ENCODE measurements at places on chromosomes 16 and 17.

GRCh38 chr17:69012895-69013805, 47.6 kb downstream of the ABCA9 start:
- no peak for DNase-seq

GRCh38 chr17:64131606-64132270, 1.8 kb upstream of the ERN1 start:
- DNase-seq, result no peak

GRCh38 chr16:5756969-5757368, 659.4 kb upstream of the EEF2KMT start:
- no peak for DNase-seq

- DNase-seq, result no peak
These were observed 530.1 kb downstream of the KCNJ2 start for GRCh38 chr17:70699408-70699807.

DNA sequence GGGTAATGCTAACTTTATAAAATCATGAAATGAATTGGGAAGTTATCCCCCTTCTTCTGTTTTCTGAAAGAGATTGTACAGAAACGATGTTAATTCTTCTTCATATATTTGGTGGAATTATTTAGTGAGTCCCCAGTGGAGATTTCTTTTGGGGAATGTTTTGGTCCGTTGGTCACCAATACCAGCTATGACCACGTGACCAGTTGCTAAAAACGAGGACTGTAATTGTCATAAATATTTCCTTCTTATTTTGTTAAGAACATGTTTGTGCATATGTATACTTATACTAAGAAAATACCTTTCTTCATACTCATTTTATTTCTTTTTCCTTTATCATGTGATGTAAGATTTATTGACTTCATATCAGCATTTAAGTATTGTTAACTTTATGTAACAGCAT, 10.3 kb upstream of the DYNLRB2 start:
- DNase-seq, result no peak

DNA sequence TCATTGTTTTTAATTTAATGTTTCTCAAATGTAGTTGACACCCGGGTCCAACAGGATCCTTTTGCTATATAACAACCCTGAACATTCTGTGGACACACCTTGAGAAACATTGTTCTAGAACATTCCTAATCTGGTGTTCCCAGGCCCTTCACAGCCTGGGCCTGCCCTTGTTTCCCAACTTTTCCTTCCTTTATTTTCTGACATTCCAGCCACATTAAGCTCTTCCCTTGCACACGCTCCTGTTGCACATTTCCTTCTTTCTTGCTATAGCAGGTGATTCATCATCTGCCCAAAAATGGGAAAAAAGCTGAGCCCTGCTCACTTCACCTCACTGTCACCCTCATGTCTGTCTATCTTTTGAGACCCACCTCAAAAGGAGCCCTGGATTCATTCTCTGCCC, 67.9 kb upstream of the MARCHF10 start:
- DNase-seq, result no peak

- no peak for DNase-seq
These were observed 26.8 kb downstream of the METTL16 start for GRCh38 chr17:2484876-2485275.

- DNase-seq, result no peak
These were observed 5.1 kb upstream of the SCNN1B start for GRCh38 chr16:23296994-23297393.

DNA sequence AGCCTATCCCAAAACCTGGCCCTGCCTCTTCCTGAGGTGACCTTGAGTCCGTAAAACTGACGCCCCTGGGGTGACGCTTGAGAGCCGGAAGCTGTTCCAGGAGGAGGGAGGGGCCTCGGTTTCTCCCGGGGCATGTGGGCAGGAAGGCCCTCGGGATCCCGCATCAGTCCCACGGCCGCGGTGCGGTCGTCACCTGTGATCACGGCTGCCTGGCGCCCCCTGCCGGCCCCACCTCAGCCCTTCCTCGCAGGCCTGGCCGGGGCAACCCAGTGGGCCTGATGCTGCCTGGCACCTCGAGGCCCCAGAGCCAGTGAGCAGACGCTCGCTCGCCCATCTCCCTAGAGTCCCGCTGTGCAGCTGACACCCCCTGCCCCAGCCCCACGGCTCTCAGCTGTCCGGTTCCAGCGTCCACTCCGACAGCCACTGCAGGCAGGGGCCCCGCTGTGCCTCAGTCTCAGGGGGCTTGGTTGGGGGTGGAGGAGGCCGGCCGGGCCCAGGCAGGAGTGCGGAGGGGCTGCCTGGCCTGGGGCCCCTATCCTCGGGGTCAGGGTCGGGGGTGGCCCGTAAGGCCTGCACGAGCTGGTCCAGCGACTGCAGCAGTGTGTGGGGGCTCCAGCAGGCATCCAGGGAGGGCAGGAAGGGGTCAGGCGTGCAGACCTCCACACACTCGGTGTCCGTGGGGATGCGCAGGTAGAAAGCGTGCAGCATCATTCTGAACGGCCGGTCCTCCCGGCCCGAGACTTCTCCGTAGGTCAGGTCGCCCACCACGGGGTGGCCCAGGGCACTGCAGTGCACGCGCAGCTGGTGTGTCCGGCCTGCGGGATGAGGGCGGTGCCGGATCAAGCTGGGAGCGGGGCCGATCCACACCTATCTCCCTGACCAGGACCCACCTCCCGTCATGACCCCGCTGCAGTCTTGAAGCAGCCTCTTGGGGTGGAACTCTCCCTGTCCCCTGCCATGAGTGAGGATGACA, 2.3 kb downstream of the RPUSD1 start:
- DNase-seq, result peak; percentile 35

- DNase-seq, result no peak
These were observed 2.0 kb downstream of the RGS11 start for GRCh38 chr16:273547-274421.

DNA sequence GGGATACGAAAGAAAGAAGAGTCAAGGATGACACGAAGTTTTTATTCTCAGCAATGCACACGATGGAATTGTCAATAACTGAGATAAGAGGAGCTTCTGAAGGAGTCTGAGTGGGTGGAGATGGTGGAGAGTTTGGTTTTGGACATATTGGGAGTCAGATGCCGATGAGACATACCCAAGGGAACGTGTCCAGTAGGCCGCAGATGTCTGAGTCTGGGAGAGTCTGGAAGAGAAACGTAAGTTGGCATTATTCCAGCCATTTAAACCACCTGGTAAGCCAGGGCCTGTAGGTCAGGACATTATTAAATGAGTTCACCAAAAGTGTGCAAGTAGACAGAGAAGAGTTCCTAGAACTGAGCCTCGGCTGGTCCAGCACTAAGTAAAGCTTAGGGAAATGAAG, 478.3 kb upstream of the CDH5 start:
- DNase-seq, result no peak

DNA sequence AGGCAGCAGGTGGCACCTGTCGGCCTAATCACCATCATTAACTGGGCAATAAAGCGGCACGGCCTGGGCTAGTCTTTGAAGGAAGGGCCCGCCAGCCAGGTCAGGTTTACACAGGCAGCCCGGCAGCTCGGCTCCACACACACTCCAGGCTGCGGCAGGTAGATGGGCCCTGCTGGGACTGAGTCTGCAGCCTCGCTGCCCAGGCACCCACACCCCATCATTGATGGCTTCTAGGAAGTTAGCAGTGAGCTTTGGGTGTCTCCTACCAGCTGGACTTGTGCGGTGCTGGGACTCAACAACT, 6.8 kb upstream of the FOXN1 start:
- no peak for DNase-seq

GRCh38 chr17:30344283-30345088, 10.6 kb upstream of the TMIGD1 start:
- DNase-seq, result no peak

DNA sequence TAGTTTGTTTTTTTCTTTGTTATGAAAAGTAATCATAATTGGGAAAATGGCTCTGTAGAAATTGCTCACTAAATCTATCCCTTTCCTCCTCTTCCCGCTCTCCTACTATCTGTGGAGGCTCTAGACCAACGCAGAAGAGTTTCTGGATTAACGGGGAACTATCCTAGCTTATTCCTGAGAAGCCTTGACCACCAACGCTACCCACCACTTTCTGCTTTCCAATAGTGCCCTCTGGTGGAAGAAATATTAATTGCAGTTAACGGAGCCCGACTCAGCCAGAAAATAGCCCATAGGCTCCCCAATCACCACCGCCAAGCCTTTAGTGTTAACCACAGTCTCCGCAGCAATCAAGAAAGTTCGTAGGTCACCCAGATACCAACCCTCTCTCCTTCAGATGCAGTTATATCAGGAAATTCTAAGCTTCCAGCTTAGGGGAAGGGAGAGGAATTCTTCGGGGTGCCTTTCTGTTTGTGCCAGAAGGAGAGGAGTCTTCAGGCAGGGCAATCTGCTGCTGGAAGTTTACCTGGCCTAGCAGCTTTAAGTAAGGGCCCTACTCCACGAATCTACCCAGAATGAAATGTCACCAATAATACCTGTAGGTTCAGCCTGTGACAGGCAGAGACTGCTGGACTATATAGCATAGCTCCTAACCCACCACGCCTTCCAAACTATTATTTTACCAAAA, 23.0 kb upstream of the NSRP1 start:
- no peak for DNase-seq

DNA sequence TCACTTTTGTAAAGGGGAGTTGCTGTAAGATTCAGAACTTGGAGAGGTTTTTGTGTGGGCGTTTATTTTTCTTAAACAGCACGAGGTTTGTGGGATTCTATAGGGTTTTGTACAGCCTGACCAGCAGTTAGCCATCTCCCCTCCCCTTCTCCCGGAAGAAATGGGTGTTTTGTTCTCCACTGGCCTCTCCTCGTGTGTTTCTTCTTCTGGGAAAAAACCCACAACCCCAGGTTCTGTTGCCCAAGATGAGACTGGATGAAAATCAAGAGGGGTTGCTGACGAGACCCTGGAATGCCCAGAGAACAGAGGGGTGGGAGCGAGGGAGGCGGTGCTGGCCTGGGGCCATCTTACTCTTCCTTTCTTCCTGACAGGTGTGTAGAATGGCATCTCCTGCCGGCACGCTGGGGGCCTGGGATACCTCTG, 186.1 kb downstream of the MSI2 start:
- no peak for DNase-seq

GRCh38 chr16:66131156-66131807, 235.2 kb upstream of the CDH5 start:
- DNase-seq, result no peak

DNA sequence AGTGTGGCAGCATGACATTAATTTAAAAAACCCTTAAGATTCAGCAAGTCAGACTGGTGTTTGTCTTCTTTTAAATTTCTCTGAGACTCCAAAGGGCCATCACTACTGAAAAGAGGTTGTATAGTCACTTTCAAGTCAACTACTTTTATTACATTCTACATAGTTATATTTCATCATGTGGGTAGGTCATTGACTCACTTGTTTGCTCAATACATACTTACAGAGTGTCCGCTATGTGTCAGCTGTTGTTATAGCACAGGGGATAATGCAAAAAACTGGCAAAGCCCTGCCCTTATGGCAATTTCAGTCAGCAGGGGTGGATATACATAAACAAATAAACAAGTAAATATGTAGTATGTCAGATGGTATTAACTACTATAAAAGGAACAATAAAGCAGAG, 2.5 kb upstream of the MYH4 start:
- DNase-seq, result no peak

- no peak for DNase-seq
These were observed 8.5 kb upstream of the CES3 start for GRCh38 chr16:66952430-66953110.

DNA sequence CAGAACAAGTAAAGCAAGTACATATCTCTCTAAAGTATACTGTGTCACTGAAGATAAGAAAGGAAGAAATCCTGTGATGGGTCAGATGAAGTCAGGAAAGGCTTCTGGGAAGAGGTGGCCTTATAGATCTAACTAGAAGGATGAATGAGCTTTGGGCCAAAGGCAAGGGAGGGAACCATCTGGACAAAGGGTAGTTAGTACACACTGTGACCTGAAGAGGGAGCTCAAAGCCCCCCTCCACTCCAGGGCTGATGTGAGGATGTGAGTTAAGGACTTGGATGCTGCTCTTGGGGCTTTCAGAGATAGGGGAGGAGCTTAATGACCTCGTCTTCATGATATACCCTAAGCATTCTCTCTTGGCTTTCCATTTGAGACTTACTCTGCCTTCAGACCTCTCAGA, 185.3 kb upstream of the CACNG3 start:
- no peak for DNase-seq

GRCh38 chr17:79164913-79165695, 90.5 kb downstream of the ENGASE start:
- DNase-seq, result no peak

DNA sequence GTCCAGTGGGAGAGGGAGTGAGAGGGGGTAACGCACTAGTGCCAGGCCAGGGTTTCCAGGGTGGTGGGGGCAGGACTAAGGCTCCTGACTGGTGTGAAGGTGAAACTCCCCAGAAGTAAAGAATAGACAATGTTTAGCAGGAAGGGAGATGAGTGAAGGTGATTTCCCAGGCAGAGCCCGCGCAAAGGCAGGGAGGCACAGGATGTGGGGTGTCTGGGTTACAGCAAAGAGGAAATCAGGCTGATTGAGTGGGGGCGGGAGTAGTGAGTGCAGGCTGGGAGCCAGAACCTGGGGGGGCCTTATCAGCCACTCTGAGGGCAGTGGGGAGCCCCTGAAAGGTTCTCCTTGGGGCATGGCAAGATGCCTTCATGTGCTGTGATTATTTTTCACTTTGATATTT, 167.5 kb downstream of the UTP18 start:
- DNase-seq, result peak; percentile 31

GRCh38 chr17:7849751-7850504, 4.9 kb upstream of the TMEM88 start:
- no peak for DNase-seq

DNA sequence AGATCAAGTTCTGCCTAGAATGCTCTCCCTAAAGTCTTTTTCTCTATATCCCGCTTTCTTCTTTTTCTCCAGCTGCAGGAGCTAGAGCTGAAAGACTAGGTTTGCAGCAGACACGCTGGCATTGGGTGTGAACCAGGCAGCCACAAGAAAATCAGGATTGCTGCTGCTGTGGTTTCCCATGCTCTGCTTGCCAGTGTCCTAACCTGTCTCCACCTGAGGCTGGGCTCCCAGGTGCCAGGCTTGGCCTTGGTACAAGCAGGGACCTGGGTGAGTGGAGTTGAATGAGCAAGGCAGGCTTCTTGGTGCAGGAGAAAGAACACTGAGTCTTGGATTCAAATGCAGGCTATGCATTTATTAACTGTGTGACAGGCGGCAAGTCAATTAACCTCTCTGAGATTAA, 440.3 kb upstream of the MAF start:
- DNase-seq, result no peak

DNA sequence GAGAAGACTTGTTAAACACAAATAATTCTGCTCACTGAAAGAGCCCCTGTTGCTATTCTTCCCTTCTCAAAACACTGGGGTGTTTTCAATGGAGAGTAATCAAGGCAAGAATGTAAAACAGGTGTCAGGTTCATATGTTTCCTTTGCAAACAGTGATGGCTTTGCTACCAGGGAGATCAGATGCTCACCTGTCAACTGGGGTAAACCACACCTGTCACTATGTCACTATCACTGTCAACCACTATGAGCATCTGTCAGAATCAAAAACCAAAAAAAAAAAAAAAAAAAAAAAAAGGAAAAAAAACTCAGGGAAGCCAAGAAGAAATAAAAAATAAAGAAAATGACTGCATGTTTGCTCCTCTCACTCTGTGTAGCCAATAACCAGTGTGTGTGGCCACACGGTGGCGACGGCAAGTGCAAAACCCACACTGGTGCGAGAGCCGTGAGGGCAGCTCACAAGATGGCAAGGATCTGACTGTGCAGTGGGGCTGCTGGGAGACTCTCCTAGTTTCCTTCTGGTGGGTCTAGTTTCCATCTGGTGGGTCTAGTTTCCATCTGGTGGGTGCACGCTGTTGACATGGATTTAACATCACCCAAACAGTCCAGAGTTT, 22.7 kb downstream of the USP22 start:
- no peak for DNase-seq

GRCh38 chr16:79656553-79657115, 56.1 kb upstream of the MAF start:
- DNase-seq, result no peak
